ENCODE measurements at places on chromosomes 2 and 18.
A peak's percentile ranks its signal among the peaks of the same experiment; 100 is the strongest.

- DNase-seq = no peak
These were observed 13.0 kb downstream of the FABP1 start for GRCh38 chr2:88114889-88115288.

- DNase-seq = no peak
These were observed 77.6 kb upstream of the BCL2L11 start for GRCh38 chr2:111042772-111043771.

- no peak for DNase-seq
These were observed 61.8 kb upstream of the YWHAQ start for GRCh38 chr2:9692456-9693195.

DNA sequence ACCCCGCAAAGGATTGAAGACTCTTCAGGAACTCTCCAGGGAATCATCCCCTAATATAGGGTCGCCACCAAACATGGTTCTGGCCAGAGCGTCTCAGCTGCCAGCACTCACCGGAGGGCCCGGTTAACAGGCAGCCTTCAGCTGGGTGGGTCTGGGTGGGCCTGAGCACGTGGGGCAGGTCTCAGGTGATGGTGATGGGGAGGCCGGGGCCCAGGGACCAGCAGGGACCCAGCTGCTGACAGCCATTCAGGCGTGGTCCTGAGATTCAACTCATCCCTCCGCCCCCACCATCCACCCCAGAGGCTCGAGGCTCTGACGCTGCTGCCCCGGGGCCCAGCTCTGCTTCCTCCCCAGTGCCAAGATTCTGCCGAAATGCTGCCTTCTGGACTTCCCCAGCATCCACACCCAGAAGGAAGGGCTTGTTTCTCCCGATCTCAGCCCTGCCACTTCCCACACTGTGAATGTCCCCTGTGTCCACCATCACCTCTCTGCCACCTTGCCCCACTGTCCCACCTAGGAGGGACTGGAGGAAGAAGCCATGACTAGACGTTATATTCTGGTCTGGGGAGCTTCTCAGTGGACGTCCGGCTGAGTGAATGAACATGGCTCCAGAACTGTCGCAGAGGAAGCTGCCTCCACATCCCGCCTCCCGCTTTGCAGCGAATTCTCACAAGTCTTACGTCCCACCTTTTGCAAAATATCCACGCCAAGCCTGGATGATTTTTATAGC, 294.2 kb upstream of the SALL3 start:
- DNase-seq = no peak

GRCh38 chr2:134739879-134740301, 21.1 kb upstream of the TMEM163 start:
- DNase-seq = no peak

DNA sequence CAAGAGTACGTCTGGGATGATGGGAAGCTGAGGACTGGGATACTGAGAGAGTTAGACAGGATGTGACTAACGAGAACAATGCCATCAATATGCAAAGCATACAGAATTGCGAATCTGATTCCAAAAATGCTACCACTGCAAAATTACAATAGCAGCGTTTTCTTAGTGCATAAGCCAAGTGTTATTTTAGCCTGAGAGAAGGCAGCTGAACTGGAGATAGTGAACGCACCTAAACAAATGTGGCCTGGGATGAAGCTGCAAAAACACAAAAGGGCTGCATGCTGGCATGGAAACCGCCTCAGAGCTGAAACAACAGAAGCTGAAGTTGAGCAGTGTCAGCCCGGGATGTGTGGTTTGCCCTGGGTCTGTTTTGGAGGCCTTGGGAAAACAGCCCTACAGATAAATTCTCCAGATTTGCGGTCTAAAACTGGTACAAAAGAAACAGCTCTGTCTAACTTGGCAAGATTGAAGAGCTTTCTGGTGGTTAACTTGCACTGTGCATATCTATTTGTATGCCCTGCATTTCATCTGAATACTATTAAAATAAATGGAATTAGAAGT, 45.5 kb downstream of the LYPD6 start:
- DNase-seq = no peak

GRCh38 chr2:84427235-84428138, 31.6 kb downstream of the SUCLG1 start:
- no peak for DNase-seq

DNA sequence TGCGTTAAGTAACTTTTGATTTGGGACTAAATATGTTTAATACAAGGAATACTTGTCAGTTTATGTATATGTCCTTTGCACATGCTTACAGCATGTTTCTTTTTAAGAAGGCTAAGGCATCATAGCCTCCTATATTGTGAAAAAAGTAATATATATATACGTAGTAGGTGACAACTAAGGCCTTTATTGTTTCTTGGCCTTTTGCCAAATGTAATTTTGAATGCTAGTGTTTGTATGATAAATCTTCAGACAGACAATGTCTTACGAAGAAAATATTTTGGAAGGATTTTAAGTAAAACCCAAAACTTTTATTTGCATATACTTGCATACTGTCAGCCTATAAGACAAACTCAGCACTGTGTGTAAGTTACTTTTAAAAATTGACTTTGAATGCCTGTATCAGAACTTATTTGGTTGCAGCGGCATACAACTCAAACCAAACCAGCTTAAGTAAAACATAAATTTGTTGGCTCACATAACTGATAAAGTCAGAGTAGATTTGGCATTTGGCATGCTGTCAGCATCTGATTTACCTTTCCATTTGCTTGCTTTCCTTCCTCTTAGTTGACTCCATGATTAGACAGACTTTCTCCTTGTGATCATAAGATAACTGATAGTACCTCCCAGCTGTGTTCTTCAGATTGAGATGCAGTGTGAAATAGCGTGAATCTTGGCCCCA, 24.4 kb downstream of the UBE2E3 start:
- no peak for DNase-seq

DNA sequence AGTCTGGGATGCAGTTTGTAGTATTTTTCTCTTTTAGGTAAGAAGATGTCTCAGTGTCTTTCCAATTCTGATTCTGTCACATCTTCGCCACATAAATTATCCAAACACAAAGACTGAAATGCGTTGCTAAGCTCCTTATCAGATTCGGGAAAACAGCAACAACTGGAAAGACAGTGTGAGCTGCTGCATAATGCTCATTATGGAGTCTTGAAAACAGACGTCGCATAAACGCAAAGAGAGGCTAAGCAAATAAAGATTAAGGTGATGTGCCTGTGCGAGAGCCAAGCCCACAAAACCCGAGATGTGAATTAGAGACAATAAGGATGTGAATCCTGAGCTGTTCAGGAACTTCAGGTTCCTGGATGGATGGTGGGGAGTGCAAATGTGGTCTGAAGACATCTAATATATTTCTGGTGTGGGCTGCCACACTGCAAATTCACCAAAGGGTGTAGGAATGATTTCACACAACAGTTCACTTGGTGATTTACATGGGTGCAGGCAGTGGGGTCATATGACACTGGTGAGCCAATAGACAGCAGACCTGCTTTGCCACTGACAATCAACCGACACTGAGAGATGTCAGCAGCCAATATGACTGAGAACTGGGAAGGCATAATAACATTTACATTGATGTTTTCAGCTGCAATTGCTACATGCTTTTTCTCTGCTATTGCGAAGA, 195.8 kb downstream of the MTX2 start:
- peak; percentile 46 for DNase-seq

DNA sequence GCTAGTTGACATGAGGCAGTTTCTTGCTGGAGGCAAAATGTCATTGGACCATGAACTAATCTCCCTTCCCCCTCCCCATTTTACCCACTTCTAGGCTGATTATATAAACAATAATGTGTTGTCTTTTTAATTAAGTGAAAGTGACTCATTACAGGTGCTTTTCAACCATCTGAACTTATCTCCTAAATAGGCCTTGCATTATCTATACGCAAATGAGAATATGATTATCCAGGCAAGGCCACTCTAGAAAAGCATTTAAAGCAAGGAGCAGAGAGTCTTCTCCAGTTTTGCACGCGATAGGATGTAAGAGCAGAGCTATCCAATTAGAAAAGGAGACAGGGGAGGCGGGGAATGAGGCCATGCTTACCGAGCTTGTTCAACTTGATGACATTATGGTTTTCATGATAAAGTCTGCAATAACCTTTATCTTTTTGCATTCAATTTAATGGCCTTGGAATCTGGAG, 286.1 kb upstream of the SIX3 start:
- DNase-seq = peak; percentile 24

- DNase-seq = no peak
These were observed 54.0 kb downstream of the EMILIN2 start for GRCh38 chr18:2900684-2901422.

DNA sequence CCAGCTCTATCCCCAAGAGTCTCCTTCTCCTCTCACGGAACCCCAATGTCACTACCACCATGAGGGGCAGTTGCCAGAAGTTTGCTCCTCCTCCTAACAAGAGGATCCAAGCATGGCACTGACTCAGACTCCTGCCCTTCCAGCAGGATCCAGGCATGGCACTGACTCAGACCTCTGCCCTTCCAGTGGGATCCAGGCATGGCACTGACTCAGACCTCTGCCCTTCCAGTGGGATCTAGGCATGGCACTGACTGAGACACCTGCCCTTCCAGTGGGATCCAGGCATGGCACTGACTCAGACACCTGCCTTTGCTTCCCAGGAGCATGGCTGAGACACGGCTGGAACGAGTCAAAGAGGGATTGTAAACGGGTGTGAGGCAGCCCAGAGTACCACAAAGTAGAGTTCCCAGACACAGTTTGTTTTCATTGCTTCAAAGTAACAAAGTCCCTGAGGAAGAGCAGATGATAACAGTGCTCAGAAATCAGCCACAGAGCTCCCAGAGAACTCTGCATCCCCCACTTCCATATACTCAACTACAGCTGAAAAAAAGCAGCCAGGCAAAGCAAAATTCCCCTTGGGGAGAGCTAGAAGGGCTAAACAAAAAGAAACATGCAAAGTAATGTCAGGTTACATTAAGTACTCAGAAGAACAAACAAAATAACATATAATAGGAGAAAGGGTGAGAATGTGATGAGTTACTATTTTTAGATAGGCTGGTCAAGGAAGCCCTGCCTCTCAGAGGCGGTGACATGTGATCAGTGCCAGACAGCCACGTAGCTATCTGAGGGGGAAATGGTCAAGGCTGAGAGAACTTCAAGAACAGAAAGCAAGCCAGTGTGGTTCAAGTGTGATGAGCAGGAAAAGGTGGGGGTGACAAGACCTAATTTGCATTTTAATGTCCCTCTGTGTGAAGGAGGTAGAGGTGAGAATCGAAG, 3.0 kb downstream of the BUB1 start:
- DNase-seq = no peak

DNA sequence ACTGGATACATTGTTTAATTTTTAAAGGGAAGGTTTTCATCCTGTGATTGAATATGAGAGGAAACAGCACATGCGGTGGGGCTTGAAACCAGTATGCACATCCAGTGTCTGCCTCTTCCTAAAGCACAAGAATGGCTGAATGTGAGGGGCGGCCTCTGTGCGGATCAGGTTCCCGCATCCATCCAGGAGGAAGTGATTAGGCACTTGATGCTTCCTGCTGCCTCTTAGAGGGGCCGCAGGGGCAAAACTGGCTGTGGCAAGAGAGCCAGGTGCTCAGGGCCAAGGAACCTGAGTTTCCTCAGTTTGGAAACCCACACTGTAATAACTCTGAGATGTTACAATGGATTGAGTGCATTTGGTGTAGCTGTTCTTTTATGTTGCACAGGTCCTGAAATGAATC, 48.8 kb downstream of the THNSL2 start:
- no peak for DNase-seq

GRCh38 chr2:167132066-167132465, 243.8 kb downstream of the XIRP2 start:
- DNase-seq = no peak

DNA sequence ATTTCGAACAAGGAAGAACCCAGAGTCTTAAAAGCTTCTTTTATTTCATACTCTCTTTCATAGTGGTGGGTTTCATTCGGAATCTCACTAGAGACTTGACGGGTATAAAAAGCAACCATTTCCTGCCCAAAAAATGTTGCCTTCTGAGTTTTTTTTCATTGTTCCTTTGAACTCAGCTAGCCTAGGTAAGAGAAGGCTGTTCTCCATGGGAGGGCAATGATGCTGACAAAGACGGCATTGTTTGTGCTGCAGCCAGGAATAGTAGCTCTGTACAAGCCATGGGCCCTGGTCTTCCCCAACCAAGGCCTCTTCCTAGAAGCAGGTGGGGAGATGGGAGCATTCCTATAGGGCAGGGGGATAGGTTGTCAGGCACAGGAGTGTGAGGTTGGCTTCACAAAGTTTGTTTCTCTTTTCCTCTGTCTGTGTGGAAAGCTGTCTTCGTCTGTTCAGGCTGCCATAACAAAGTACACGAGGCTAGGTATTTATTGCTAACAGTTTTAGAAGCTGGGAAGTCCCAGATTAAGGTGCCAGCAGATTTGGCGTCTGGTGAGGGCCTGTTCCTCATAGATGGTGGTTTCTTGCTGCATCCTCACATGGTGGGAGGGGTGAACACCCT, 405.1 kb downstream of the NBAS start:
- no peak for DNase-seq

- no peak for DNase-seq
These were observed 46.4 kb upstream of the SELENOI start for GRCh38 chr2:26299471-26300101.

DNA sequence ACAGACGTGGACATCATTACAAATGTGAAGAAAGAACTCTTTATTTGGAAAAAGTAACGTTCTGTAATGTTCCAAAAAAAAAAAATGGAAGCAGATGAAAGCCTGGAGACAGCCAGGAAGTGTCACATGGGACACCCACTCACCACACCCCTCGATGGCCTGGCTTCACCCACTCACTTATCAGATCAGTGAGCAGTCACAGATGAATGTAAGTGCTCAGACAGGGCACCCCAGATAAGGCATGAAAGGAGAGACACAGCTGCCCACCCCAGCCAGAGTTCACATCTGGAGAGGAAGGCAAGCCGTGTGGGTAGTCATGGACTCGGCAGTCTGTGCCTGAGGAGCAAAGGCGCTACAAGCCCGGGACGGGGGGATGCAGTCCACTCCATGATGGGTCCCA, 105.2 kb downstream of the SEPTIN10 start:
- no peak for DNase-seq

DNA sequence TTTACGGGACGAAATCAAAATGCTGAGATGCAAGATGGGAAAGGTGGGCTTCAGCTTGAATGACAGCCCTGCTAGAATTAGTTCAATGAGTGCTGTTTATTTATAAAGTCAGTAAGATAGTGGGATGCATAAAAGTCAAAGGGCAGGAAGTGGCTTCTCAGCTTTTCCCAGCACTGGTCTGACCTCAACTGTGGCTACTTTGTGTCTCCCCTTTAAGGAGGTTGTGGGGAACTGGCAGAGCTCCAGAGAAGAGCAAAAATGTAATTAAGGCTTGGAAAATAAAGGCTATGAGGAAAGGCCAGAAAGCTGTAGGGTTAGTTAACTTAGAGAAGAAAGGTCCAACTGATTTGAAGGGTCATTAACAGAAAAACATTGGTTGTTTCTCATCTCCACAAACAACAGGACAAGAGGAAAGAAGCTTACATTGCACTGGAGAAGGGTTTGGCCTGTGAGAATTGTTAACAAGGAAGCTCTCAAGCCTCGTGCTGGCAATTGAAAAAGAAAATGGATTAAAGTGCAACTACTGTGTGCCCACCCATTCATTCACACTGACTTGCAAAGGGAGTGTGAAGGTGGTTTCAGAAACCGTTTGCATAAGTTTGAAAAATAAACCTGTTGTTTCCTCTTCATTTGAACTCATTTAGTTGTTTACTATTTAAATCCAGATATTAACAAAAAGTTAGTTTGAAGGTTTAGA, 68.8 kb upstream of the CD28 start:
- no peak for DNase-seq

Data from HEK293T (cell line).